T-cell (primary cell): ENCODE measurements at places on chromosomes 4 and X.

- H3K27me3 ChIP-seq: no peaks in the 10 kb centered on the region
- no peak for DNase-seq
- H3K36me3 ChIP-seq: no peaks in the 10 kb centered on the region
- no peak overlapping the region for H3K27ac ChIP-seq
- no peaks in the 10 kb centered on the region for H3K4me1 ChIP-seq
- H3K4me3 ChIP-seq: no peak overlapping the region
Observed at GRCh38 chr4:149830823-149831222, 15.2 kb upstream of the IQCM start.

GRCh38 chrX:136468391-136469103 is 19.2 kb upstream of the BRS3 start:
- no peaks in the 10 kb centered on the region for H3K36me3 ChIP-seq
- H3K27ac ChIP-seq: no peak overlapping the region
- no peak for DNase-seq
- no peak overlapping the region for H3K4me3 ChIP-seq
- H3K4me1 ChIP-seq: no peaks in the 10 kb centered on the region
- peaks cover 4% of the 10 kb centered on the region for H3K27me3 ChIP-seq

DNA sequence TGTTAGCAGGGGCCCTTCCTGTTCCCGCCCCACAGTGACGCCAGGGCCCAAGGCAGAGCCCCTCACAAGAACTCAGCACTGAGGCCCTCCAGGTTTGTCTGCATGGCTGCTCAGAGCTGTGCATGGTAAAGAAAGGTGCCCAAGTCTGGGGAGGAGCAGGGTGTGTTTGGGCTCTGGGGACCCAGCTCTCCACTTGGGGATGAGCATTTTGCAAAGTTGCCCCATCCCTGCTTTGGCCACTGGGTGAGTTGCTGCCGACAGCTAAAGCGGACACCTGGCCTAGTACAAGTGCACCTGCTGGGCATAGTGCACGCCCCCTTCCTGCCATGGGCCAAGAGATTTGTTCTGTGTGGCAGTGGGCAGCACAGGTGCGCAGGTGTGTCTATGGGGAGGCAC is 2.0 kb upstream of the MXD4 start:
- H3K4me3 ChIP-seq: no peak overlapping the region
- peaks cover 15% of the 10 kb centered on the region for H3K36me3 ChIP-seq
- H3K27ac ChIP-seq: no peak overlapping the region
- peaks cover 6% of the 10 kb centered on the region for H3K4me1 ChIP-seq

- DNase-seq: no peak
- H3K4me1 ChIP-seq: no peaks in the 10 kb centered on the region
- H3K4me3 ChIP-seq: no peak overlapping the region
Observed at GRCh38 chr4:130573742-130574141, 1477.8 kb downstream of the C4orf33 start.

DNA sequence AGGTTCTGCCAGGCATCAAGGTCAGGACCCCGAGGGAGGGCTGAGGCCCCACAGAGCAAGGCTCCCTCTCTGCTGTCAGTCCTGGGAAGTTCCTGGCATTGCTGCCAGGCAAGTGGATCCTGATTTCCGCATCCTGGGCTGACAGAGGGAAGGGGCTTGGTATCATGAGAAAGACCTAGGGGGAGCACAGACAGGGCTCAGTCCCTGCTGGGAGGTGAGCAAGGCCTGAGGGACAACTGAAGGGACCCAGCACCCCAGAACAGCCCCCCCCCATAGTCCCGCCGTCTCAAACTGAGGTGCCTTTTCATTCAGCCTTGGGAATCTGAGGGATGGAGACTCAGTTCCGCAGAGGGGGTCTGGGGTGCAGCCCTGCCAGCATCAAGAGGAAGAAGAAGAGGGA is 971 bp downstream of the MAGEA11 start:
- no peak for DNase-seq
- H3K4me3 ChIP-seq: no peak overlapping the region
- H3K36me3 ChIP-seq: no peaks in the 10 kb centered on the region

DNA sequence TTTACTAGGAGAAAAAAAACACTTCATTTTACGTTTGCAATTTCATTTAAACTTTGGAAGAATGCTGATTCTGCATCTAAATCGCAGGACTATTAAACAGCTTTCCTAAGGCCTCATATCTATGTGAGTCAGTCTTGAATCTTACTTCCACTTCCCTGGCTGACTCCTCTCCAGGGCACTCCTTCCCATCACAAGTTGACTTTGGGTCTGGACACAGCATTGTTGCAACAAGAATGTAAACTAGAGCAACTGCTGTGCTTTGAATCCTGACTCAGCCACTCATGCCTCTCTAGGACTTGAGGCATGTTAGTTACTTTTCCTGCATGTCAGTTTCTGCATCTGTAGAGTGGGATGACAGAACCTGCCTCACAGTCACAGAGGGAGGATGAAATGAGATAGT is 413.8 kb downstream of the FAT4 start:
- no peak overlapping the region for H3K27ac ChIP-seq
- no peaks in the 10 kb centered on the region for H3K4me1 ChIP-seq
- no peaks in the 10 kb centered on the region for H3K36me3 ChIP-seq
- no peaks in the 10 kb centered on the region for H3K27me3 ChIP-seq

DNA sequence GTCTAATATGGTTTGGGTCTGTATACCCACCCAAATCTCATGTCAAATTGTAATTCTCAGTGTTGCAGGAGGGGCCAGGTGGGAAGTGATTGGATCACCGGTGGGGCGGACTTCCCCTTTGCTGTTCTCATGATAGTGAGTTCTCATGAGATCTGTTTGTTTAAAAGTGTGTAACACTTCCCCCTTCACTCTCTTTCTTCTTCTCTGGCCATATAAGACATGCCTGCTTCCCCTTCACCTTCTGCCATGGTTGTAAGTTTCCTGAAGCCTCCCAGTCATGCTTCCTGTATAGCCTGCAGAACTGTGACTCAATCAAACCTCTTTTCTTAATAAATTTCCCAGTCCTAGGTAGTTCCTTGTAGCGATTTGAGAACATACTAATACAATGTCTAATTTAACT is 19.7 kb upstream of the SCRG1 start:
- H3K36me3 ChIP-seq: no peaks in the 10 kb centered on the region
- no peaks in the 10 kb centered on the region for H3K27me3 ChIP-seq
- H3K4me1 ChIP-seq: no peaks in the 10 kb centered on the region
- DNase-seq: no peak

- no peak overlapping the region for H3K27ac ChIP-seq
- no peak overlapping the region for H3K4me3 ChIP-seq
- no peak for DNase-seq
- H3K4me1 ChIP-seq: no peaks in the 10 kb centered on the region
- no peaks in the 10 kb centered on the region for H3K36me3 ChIP-seq
Observed at GRCh38 chr4:182427554-182427953, 184.4 kb downstream of the TENM3 start.

DNA sequence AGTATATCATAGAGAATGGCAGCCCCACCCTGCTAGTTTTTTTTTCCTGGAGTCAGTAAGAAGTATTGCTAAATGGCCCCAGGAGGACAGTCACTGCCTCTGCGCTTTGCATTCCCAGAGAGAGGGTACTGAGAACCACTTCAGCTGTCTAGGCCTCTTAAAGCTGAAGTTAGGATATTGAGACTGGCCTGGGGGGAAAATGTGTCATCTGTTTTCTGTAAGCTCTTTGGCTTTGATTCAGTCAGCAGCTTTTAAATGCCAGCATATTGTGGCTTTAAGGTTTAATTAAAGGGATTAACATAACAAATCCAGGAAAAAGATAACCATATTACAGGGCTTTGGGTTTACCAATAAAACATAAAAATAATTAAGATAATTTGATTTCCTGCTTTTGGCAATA is 852.0 kb downstream of the PCDH18 start:
- H3K27ac ChIP-seq: no peak overlapping the region
- H3K4me3 ChIP-seq: no peak overlapping the region

DNA sequence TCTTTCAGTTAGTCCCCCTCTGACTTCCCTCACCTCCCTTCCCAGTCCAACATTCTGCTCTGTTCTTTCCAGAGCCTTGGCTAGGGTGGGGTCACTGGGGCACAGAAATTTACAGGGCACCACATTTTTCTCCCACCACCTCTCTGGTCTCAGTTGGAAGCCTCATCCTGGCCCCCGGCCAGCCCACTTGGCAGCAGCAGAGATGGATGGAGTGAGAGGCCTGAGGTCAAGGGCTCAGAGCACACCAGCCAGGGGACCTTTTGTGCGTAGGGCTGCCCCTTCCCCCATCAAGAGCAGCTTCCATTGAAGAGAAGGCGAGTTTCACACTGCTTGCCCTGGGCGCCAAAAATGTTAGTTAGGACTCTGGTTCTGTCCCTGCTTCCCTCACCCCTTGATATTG is 230.9 kb downstream of the SOX3 start:
- no peaks in the 10 kb centered on the region for H3K4me1 ChIP-seq
- H3K4me3 ChIP-seq: no peak overlapping the region
- no peak overlapping the region for H3K27ac ChIP-seq
- no peaks in the 10 kb centered on the region for H3K36me3 ChIP-seq
- no peaks in the 10 kb centered on the region for H3K27me3 ChIP-seq

GRCh38 chr4:155954118-155954685 is 536 bp upstream of the CTSO start:
- peaks cover 9% of the 10 kb centered on the region for H3K4me1 ChIP-seq
- peak overlapping the region; percentile 88 for H3K4me3 ChIP-seq
- H3K36me3 ChIP-seq: no peaks in the 10 kb centered on the region
- H3K27ac ChIP-seq: peak overlapping the region; percentile 88
- DNase-seq: no peak

DNA sequence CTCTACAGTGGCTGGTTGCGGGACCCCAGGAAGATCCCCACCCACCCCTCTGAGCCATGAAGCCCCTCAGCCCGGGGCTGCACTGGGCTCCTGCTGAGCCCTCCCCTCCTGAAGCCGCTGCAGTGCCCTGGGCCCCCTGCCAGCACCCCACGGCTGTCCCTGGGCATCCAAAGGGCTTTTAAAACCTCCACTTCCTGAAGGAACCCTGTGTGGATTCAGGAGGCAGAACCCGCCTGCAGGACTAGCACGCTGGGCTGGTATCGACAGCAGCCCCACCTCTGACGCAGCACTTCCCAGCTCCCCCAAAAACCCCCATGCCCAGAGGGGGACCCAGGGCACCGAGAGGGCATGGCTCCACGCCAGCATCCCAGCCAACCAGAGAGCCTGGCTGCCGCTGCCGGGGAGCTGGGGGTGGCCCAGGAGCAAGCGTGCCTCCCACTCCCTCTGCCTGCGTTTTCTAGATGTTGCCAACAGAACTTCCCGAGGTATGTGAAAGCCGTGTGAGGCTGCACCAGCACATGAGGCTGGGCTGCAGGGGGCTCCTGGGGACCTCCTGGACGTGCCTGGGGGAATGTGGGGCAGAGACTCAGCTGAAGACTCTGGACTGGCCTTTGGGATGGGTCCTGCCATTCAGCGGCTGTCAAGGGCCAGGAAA is 6.3 kb downstream of the MXD4 start:
- H3K4me1 ChIP-seq: peaks cover 5% of the 10 kb centered on the region
- no peak overlapping the region for H3K4me3 ChIP-seq
- no peaks in the 10 kb centered on the region for H3K27me3 ChIP-seq
- DNase-seq: no peak
- H3K27ac ChIP-seq: no peak overlapping the region

GRCh38 chr4:85970535-85970934 is 389.3 kb downstream of the MAPK10 start:
- no peaks in the 10 kb centered on the region for H3K27me3 ChIP-seq
- no peaks in the 10 kb centered on the region for H3K36me3 ChIP-seq
- DNase-seq: no peak
- H3K4me1 ChIP-seq: no peaks in the 10 kb centered on the region

DNA sequence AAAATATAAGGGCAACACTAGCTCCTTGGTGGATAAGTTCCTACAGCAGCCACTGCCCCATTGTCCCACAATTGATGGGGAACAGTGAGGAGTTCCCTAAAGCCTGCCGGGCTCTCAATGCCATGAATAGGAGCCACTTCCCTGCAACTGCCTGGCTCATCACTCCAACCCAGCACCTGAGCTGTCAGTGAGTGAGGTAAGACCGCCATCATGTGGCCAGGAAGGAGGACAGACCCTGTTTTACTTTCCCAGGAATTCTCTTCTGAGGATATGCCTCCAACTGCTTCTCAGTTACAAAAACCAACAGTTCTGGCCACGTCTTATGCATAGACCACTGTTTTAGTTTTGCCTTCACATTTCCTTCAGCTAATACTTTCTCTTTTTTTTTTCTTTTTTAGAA is 45.5 kb downstream of the SRPX start:
- DNase-seq: no peak
- no peak overlapping the region for H3K4me3 ChIP-seq
- H3K4me1 ChIP-seq: no peaks in the 10 kb centered on the region
- H3K36me3 ChIP-seq: no peaks in the 10 kb centered on the region
- no peak overlapping the region for H3K27ac ChIP-seq
- no peaks in the 10 kb centered on the region for H3K27me3 ChIP-seq

DNA sequence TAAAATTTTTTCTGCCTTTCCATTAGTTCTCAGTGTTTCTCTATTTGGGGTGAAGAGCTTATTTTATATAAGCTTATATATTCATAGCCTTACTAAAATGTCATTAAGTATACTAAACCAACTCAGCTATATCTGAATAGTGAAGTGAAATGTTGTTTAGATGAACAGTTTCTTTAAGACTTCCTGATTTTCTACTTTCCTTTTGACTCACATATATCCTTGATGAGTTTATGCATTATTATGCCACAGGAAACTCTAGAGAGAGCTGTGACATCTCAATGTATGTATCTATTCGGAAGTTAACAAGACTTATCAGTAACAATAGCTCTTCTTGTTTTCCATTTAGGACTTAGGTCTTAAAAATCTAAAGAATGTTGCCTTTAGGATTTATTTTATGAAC is 1491.8 kb upstream of the IGFBP7 start:
- no peaks in the 10 kb centered on the region for H3K27me3 ChIP-seq
- H3K4me1 ChIP-seq: no peaks in the 10 kb centered on the region
- no peak for DNase-seq
- H3K36me3 ChIP-seq: no peaks in the 10 kb centered on the region
- no peak overlapping the region for H3K4me3 ChIP-seq

DNA sequence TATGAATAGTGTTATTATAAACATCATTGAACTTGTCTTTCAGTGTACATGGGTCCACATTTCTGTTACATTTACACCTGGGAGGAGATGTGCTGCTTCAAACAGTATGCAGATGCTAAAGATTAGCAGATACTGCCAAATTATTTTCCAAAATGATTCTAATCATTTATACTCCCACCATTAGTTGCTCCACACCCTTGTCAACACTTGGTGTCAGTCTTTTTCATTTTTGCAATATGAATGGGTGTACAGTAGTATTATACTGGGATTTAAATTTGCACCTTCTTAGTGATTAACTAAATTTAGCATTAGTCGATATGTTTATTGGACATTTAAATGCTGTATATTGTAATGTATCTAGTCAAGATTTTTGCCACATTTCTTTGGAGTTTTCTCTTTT is 131.6 kb upstream of the GRID2 start:
- no peaks in the 10 kb centered on the region for H3K36me3 ChIP-seq
- H3K4me1 ChIP-seq: no peaks in the 10 kb centered on the region
- no peak overlapping the region for H3K27ac ChIP-seq

DNA sequence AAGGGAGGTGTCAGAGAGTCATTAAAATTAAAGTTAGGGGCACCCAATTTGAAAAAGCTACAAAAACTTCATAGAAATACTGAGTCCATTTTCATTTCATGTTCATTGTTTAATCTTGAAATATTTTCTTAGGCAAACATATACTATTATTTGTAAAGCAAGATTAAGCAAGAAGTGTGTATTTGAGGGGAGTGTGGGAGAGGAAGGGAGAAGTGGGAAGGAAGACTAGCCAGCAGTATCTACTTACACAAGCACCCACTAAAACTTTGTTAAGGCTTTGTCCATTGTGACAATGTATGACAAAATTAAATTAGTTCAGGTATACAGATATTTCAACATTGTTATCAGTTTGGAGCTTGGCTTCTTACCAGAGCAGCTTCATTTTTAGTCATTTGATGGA is 222.9 kb downstream of the ARHGAP24 start:
- no peak overlapping the region for H3K27ac ChIP-seq
- H3K36me3 ChIP-seq: no peaks in the 10 kb centered on the region
- no peak overlapping the region for H3K4me3 ChIP-seq
- H3K4me1 ChIP-seq: no peaks in the 10 kb centered on the region
- H3K27me3 ChIP-seq: no peaks in the 10 kb centered on the region
